ENCODE measurements at places on chromosomes 5 and 9.

DNA sequence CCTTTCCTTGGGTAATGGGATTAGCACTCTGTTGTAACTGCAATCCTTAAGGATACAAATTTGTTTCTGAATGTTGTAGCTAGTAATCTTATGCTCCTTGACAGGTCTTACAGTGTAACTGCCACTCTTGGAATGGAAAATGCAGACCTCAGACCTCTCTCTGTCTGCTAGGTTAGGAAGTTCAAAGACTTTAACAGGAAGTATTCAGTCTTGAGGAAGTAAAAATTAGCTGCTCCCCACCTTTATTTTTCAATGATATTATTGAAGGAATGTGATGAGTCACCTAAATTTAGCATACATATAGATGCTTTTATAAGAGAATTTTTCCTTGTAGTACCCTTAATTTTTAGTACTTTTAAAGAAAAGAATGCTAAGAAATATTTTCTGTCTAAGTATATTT, 71.5 kb downstream of the PAM start:
- no peak for DNase-seq

- no peak for DNase-seq
Observed at GRCh38 chr9:130054325-130054786, 650 bp downstream of the GPR107 start.

DNA sequence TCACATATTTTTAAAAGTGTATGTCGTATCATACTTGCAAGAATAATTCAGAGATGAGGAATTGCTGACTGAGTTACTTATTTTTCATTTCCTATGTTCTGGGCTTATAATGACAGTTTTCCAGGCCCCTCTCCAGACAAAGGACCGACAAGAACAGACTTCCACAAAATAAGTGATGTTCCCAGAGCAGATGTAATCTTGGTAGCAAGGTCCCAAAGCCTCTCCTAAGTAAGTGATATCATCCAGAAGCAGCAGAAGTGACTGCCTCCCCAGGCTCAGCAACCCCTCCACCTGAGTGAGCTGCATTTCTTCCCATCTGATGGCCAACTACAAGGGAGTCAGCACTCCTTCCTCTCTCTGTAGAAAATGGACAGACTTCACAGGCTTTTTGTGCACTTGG, 57.1 kb downstream of the SEMA6A start:
- no peak for DNase-seq

DNA sequence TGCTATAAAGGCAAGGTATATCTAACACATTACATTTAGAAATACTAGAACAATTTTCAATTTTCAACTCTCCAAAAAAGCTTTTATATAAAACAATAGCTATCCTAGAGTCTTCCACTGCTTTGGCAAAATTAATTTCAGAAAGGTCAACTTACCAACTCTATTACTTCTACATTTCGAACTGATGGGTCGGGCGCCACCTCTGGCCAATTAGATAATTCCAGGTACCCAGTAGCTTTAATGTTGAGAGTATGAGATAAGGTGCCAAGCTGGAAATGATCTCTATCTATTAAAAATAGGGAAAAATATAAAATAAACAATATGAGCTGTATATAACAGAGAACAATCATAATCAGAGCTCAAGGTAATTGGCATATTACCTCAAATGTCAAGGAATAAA, 166.6 kb downstream of the AP3B1 start:
- DNase-seq: no peak

GRCh38 chr9:103530934-103531333, 535.8 kb downstream of the CYLC2 start:
- no peak for DNase-seq

DNA sequence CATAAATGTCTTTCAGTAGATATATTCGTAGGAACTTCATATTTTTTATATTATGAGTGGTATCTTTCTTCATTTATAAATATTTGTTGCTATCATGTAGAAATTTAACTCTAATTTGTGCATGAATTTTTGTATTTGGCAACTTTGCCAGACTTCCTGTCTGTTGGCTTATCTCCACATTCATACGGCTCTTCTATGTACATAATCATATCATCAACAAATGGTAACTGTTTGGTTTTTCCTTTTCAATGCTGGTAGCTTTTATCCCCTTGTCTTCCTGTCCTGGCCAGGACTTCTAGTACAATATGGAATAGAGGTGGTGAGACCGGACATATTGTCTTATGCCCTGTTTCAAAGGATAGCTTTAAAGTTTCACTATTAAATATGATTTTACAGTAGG, 132.3 kb upstream of the COL5A1 start:
- DNase-seq: no peak

GRCh38 chr5:179124853-179125788, 64.9 kb downstream of the ZNF354C start:
- DNase-seq: no peak
